ENCODE measurements at places on chromosomes 7 and 10. TPM values are rescaled to one million over a fixed set of nuclear protein-coding genes. Genes with fewer than 3 reads are reported as not detected.

Gene OR13A1
- total RNA-seq = not detected

Gene SLC29A3
- 0.58 TPM for total RNA-seq

Gene RAB19
- 3.6 TPM for total RNA-seq

Gene GBF1
- 36.3 TPM for total RNA-seq

Measured in epithelial cell of proximal tubule (primary cell).